ENCODE measurements at places on chromosomes 7 and 10. TPM values are rescaled to one million over a fixed set of nuclear protein-coding genes. Genes with fewer than 3 reads are reported as not detected.

Gene TSPAN15
- 28.7 TPM for total RNA-seq

Gene JAKMIP3
- total RNA-seq = 0.22 TPM

Gene PLXNA4
- 11.7 TPM for total RNA-seq

Gene CDH23
- 9.0 TPM for total RNA-seq

Gene FANK1
- 4.5 TPM for total RNA-seq

Gene GCK
- total RNA-seq = 0.45 TPM

Gene OPN1SW
- total RNA-seq = not detected

Gene PRTFDC1
- total RNA-seq = 3.6 TPM

Gene TRIM50
- total RNA-seq = not detected

GRCh38 chr7:12809476-12809875 lies 122.0 kb downstream of the ARL4A start:
- DNase-seq = no peak

DNA sequence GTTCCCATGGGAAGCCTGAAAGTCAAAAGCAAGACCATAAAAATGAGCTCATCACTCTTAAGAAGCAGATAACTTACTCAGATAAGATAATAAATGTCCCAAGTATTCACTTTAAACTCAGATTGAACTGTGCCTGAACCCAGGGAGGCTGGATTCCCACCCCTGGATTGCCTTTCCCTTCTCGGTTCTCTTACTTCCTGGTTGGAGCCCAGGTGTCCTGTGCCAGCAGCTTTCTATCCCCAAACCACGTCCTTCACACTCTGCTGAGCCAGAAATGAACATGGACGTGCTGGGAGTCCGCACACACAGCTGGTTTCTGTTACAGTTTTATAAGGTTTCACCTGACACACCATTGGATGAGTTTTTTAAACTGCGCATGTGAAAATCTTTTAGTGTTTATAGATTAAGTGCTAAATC lies 636.2 kb upstream of the IGFBP3 start:
- no peak for DNase-seq

DNA sequence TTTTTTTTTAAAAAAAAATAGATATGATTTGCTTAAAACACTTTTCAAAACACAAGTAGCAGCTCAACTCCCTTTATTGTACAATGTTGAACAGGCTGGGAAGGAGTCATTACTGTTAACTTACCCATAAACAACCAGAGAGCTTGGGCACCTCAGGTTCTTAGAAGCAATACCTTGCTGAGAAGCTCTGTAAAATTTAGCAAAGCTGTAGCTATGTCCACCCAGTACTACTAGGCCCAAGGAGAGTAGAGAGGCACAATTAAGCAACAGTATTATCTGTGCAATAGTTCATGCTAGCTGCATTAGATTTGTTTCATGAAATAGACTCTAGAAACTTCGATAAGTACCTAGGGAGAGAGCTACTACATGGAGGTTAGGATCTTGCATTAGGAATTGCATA lies 32.0 kb downstream of the SEMA3A start:
- DNase-seq = no peak

GRCh38 chr7:1055956-1056784 lies 11.8 kb downstream of the GPR146 start:
- no peak for DNase-seq

DNA sequence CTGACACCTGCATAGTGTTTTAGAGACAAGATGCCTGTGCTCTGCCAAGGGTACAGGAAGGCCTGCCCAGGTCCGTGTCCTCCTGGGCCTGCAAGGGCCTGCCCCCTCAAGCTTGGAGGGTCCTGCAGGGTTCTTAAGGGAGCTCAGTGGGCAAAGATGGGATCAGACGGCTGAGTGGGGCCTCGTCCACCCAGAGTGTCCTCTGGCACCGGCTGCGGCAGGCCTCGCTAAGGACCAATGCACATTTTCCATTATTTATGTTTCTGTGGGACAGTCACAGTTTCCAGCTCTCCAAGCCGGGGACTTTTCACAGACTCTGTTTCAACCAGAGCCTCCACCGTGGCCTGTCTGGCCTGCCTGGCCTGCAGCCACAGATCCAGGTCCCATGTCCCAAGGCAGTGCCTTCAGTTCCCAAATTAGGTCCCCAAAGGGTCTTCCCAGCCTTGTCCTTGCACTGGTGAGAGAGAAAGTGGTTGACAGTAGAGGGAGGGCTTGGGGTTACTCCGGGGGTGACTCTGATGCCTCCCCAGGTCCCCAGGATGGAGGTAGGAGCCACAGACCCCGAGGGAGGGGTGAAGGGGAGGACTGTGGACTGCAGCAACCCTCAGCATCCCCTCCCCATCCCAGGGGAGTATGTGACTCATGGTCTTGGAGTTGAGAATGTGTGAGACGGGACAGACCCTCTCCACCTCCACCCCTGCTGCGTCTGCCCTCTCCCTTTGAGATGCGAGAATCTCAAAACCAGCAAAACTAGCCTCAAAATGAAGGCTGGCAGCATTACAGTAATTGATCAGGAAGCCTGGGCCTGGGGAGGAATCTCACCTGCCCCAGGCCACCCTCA lies 14.8 kb downstream of the MYL10 start:
- no peak for DNase-seq

- DNase-seq = no peak
These were observed 348.0 kb downstream of the TYW1 start for GRCh38 chr7:67344481-67345193.

DNA sequence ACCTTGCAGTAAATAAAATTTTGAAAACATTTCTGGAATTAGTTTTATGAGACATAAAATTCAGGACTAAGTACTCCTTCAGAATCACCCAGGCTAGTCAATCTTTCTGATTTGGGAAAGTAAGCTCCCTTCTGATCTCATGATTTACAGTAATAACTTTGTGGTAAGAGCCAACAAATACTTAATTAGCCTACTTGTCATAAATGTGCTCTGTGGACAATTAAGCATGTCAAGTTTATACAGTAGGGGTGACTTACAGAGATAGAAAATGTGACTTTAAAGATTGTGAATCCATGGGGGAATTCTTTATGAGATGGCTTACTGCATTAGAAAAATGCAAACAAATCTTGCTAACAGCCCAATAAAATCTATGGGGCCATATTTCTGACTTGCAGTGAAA lies 616.9 kb upstream of the GHITM start:
- DNase-seq = no peak

DNA sequence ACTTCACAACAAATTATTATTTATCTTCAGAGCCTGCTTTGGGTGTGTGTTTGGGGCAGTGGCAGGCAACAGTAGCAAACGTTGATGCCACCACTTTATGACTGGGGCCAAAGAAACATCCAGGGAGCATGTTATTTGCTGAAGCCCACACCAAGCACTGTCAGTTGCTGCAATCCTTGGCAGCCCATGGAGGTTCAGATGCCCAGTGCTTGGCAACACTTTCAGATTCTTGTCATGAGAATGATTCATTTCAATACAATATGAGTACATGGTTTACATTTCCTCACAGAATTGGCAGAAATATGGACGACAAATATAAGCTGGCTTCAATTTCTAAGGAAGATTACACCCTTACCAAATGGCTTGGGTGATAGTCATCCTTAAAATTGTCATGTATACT lies 46.5 kb upstream of the GLI3 start:
- DNase-seq = no peak

DNA sequence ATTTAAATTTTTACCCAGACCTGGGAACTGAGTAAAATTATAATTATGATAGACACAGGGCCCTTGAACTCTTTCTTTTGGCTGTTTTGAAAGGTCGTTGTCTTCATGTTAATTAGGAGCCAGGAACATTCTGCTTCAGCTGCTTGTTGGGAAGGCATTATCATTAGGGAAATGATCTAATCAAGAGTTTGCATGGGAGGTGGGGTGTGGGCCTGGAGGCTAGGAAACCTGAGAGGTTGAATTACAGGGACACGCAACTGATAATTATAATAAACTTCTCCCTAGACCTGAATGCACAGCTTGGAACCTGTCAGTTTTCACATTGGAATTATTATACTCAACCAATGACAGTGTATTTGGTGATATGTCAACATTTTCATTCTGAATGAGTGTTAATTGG lies 237.7 kb downstream of the CACNB2 start:
- no peak for DNase-seq

GRCh38 chr10:96917628-96918027 lies 85.5 kb downstream of the LCOR start:
- DNase-seq = no peak

DNA sequence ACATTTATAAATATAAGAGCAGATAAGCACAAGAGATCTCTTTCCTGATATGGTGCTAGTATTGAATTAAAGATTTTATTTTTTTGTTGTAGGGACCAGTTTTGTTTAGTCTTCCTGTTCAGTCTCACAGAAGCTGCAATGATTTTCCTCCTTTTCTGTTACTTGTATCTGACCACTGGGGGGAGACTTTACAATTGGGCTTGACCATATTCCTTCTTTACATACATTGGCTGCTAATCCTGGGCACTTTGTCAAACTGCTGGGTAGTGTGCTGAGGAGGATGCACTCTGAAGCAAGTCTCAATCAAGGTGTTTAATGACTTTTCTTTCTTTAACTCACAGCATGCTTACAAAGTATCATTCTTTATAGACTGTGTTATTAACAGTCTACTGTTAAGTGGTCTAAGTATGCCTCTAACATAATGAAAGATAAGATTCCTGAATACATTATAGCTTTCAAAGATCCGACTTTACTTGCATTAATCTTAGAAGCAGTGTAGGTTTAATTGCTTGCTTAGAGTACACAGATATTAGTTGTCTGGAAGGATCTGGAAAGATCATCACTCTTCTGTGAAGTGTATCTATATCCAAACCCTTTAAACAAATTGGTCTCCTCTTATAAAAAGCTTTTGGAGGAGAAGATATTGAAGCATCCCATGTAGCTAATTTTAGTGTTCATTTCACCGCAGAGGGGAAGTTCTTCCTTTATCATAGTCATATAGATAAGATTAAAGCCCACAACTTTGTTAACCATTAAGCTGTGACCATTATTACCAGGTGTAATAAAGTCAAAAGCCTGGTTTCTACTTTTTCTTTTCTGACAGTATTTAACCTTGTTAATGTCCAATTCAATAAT lies 3.1 kb downstream of the PALS2 start:
- DNase-seq = no peak

DNA sequence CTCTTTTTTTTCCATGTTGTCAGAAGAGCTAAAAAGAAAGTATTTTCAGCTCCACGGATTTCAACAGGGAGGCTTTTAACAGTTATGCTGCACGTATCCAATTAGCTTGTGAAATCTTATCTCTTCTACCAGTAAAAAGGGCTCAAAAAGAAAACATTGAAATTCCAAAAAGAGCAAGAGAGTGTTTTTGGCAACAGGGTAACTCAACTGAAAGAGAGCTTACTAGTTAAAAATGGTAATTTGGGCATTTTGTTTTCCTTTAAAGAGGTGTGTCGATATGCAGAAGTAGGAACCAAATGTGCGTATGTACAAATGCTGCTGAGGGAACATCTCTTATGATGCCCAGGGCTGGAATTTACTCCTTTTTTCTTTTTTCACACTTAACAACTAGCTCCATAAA lies 292.8 kb downstream of the PRKG1 start:
- DNase-seq = no peak

DNA sequence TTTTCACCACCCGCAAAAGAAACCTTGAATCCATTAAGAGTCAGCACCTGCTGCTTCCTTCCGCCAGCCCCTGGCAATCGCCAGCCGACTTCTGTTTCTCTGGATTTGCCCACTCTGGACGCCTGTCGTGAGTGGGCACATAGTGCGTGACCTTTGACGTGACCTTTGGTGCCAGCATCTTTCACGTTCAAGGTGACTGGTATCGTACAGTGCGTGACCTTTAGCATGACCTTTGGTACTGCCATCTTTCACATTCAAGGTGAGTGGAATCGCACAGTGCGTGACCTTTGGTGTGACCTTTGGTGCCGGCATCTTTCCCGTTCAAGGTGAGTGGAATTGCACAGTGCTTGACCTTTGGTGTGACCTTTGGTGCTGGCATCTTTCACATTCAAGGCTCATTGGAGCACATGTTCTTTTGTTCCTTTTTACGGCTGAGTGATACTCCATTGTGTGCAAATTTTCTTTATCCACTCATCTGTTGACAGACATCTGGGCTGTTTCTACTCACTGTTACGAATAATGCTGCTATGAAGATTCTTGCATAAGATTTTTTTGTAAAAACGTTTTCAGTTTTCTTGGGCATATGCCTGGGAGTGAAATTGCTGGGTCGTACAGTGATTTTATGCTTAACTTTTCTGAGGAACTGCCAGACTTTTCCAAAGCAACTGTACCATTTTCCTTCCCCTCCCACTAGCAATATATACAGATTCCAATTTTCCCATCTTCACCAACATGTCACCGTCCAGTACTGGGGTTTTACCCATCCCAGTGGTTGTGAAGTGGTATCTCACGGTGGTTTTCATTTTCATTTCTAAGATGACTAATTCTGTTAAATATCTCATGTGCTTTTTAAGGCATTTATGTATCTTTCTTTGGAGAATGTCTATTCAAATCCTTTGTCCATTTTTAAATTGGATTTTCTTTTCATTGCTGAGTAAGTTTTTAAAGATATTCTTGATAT lies 145.3 kb downstream of the DIP2C start:
- no peak for DNase-seq

DNA sequence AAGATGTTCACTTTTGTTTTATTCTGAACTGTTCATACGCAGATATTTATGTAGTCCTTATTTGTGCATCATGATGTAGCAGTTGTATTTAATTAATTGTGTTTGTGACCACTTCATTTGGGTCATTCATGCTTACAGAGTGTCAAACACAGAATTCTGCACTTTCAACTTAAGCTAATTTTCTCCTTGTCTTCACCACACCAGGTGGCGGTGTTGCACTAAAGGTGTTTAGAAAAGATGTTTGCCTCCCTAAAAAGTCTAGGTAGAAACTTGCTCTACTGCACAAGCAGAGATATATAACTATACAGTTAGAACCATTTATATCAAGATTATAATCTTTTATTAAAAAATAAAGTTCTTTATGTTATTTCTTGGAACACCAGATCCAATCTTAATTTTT lies 1.3 kb upstream of the TAS2R38 start:
- DNase-seq = no peak

GRCh38 chr7:127616724-127617123 lies 1.2 kb downstream of the PAX4 start:
- no peak for DNase-seq

GRCh38 chr10:18195060-18195799 lies 55.0 kb downstream of the CACNB2 start:
- DNase-seq = no peak

DNA sequence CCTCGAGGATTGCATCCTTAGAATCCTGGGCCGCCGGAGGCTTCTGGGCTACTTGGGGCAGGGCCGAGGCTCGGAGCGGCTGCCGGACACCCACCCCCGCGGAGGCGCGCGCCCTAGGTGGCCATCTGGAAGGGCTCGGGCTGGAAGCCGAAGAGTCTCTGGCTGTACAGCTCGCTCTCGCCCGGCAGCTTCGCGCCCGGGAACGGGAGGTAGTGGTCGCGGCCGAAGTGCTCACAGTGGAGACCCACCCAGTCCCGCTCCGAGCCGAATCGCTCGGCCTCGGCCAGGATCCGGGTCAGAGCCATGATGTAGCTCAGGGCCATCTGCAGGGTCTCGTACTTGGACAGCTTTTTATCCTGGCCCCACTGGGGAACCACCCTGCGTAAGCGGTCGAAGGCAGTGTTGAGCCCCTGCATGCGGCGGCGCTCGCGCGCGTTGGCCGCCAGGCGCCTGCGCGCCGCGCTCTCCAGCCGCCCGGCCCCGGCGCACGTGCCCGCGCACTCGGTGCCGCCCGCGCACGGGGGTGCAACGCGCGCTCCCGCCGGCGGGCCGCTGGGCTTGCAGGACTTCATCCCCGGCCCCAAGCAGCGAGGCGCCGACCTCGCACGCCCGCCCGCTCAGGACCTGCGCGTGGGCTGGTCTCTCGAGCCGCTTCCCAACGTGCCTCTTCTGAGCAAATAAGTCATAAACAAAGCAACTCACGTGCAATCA lies 652 bp downstream of the ATOH7 start:
- no peak for DNase-seq
